ENCODE measurements at places on chromosomes 3 and 15.

DNA sequence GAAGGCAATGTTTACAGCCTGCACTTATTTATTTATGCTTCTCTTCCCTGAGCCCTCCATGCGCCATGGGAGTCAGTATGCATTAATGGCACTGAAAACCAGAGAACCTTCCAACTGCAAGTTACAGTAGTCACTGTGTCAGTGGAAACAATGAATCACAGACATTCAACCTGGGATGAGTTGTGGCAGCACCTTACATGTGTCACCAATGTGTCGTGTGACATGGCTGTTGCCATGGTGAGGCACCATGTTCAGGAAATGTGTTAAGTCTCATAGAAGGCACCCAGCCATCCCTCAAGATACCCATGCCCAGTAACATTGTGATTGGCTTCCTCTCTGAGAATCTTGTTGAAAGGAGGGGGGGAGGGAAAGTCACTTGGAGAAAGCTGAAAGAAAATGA lies 105.0 kb downstream of the FOXP1 start:
- DNase-seq: peak; percentile 73

DNA sequence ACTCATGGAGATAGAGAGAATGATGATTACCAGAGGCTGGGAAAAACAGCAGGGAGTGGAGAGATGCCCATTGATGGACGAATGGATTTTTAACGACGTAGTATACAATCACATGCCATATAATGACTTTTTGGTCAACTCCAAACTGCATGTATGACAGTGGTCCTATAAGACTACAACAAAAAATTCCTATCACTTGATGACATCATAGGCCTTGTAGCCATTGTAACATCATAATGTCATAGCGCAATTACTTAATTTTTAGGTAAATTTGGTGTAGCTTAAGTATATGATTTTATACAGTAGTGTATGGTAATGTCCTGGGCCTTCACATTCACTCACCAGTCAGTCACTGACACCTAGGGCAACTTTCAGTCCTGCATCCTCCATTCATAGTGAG lies 264.3 kb downstream of the RAP2B start:
- no peak for DNase-seq

DNA sequence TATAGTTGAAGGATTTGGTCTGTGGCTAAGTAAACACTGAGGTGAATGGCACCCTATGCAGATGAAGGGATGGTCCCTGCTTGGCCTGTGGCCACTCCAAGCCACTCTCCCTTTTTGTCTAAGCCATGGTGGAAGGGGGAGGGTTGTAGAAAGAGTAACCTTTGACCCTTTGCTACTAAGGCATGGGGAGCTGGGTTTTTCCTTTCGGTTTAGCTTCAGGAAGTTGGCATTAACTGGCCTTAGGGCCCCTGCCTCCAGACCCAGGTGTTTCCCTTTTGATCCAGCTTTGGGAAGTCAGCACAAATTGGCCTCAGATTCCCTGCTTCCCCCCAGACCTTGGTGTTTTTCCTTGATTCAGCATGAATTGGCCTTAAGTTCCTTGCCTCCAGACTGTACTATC lies 49.5 kb downstream of the EFCAB12 start:
- DNase-seq: no peak

DNA sequence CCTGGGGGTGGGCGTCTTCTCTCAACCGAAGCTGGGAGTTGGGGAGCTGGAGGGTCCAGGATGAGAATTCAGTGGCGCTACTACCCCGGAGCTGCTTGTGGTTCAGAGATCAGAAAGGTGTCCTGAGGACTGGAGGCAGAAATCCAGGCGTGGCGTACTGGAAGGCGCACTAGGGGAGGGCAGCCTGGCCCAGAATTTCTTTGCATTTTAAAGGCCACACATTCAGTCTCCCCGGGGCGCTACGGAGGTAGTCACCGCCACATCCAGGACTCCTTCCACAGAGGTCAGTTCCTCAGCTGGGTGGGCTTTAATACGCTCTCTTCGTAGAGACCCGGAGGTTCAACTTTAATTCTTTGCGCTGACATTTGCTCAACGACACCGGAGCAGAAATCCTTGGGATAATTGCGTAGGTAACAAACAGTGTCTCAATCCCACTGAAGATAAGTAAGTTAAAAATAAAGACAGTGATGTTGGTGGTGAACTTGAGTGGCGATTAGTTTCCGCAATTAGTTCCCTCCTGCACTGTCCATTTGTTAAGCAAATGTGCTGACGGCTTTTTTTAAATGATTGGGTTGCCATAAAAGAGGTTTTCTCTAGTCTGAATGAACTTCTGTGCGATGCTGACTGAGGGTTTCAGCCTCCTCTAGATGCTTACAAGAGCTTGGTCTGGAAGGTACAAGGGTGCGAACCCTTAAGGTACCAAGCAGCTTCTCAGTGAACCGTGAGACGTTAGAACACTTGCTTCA lies 535 bp downstream of the MCTP2 start:
- no peak for DNase-seq

GRCh38 chr3:165181556-165181955 lies 14.6 kb downstream of the SLITRK3 start:
- no peak for DNase-seq

- peak; percentile 3 for DNase-seq
Observed at GRCh38 chr3:110881069-110881468, 190.5 kb upstream of the NECTIN3 start.

DNA sequence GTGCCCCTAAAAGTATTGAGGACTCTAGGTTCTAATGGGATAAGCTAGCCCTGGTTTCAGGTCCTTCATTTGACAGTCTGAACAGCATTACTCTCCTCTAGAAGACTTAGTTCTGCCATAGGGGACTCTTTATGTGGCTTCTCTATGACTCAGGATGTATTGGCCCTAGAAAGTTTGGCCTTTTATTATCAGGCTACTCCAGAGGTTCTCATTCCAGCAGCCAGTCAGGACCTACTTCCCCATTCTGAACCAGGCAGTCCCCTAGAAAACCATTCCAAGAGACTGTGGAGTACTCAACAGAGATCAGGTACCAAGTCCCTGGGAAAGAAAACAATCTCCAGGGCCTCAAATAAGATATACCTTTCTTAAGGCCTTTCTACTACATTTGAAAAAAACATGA lies 157.9 kb upstream of the TSPAN3 start:
- no peak for DNase-seq

GRCh38 chr3:161072211-161072621 lies 32.9 kb downstream of the B3GALNT1 start:
- no peak for DNase-seq

- DNase-seq: no peak
Observed at GRCh38 chr3:163058031-163058854, 1561.6 kb downstream of the OTOL1 start.

DNA sequence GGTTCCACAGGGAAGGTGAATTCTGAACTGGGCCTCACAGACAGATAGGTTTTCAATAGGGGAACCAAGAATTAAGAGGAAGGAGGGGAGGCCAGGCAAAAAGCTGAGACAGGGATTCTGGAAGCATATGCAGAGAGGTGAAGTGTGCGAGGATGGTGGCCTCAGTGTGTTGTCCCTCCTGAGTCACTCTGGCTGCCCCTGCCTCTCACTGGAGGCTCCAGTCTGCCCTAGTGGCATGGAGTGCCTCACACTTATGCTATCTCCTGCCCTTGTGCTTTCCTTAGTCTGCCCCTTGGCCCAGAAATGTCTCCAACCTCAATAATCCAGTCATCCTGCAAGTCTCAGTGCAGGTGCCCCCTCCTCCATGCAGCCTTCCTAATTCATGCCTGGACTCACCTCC lies 32.2 kb upstream of the RBP1 start:
- no peak for DNase-seq

DNA sequence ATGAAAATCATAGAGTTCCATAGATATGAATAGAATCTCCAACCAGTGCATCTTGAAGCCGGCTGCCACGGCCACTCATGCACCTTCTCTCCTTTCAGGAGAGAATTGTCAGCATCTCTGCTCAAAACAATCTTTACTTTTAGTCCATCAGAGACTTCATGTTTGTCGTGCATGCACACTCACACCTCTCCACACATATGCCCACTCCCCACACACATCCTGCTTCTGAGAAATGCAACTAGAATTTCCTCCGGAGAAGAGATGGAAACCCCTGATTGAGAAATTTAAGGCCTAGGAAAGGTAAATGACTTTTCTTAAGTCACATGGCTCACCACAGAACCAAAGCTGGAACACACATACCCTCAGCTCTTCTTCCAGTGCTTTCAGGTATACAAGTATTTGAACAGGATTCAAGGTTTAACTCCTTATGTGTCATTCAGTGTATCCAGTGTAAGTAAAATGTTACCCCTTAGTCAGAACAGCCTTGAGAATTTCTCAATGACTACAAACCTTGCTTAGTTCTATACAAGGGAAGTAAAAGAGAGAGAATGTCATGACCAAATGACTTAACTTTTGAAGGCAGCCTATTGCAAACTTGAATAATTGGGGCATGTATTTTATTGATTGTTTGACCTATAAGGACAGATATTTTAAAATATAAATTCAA lies 69.1 kb upstream of the TSEN2 start:
- no peak for DNase-seq

DNA sequence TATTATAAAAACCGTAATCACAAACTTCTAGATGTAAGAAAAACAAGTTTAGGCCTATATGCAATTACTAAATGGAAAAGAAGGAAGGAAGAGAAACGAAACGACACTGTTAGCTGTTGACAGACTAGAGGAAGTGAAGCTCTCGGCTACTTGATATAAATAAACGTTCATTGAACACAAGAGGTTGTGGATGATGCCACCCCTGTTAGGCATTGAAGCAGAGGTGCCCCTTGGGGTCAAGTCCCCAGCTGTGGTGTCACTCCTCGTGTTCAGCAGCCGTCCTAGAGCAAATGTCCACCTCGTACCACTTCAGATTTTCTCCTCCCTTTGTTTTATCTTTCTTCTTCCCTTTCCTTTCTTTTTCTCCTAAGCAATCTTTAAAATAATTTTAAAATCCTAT lies 146.5 kb upstream of the UBE2E1 start:
- no peak for DNase-seq

All from activated T-cell treated with anti-CD3 and anti-CD28 coated beads, Interleukin-2, amount 50 U/mL, for 72 hours (primary cell).